ENCODE measurements at places on chromosomes 4 and X.

DNA sequence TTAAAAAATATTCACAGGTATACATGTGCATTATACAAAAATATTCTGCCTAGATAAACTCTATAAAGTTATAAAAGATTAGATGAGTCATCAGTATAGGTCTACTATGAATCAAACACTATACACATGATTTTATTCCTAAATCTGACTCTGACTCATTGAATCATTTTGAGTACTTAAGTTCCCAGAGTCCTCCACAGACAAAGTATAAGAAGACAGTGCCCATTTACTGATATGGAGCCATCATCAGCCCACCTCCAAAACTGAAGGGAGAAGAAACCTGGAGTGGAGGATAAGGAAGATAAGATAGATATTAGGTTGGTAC lies 28.7 kb upstream of the ANTXR2 start:
- no peak for DNase-seq

GRCh38 chrX:44996277-44996676 lies 123.3 kb downstream of the KDM6A start:
- DNase-seq: no peak

GRCh38 chrX:55716937-55717336 lies 612 bp upstream of the RRAGB start:
- no peak for DNase-seq

GRCh38 chr4:2788532-2789103 lies 4.3 kb upstream of the SH3BP2 start:
- no peak for DNase-seq

GRCh38 chrX:153794897-153795816 lies 689 bp downstream of the SSR4 start:
- DNase-seq: no peak

- DNase-seq: no peak
These were observed 5.7 kb downstream of the CITED1 start for GRCh38 chrX:72299891-72300630.

DNA sequence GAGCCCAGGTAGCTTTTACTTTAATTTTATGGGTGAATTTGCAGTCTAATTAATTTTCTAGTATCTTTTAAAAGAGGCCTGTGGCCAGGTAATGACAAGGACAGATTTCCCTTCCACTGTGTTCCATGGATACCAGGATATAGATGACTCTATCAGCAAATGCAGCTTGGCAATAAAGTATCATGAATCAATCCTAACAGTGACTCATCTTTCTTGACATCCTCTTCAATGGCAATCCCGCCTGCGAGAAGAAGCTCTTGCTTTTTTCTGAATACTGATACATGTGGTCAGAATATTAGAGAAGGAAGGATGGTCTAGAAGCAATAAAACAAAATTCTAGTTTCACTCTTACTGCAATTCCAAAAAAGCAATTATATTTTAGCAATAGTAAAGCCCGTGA lies 267.8 kb downstream of the DTHD1 start:
- DNase-seq: no peak

- DNase-seq: no peak
These were observed 28.8 kb upstream of the SETD7 start for GRCh38 chr4:139584784-139585183.

- no peak for DNase-seq
These were observed 65.1 kb downstream of the CASK start for GRCh38 chrX:41858161-41858775.

- no peak for DNase-seq
These were observed 11.3 kb downstream of the PPA2 start for GRCh38 chr4:105462576-105462975.

DNA sequence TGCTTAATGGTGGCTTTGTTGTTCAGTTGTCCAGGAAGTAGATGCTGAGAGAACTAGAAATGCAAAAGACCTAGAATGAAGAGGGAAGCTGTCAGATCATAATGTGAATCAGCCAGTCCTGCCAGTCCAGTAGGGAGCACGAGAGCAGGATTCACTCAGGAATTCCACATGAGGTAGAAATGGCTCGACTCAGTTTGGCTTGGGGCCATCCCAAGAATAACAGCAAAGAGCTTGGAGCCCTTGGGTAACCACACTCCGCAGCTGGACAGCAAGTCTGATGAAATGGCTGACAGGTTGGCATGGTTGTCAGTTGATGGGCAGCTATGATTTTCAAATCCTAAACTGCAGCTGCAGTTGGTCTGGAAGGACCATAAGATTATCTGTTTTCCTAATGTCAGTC lies 44.5 kb upstream of the WDR1 start:
- DNase-seq: no peak

- no peak for DNase-seq
These were observed 230.5 kb downstream of the IDS start for GRCh38 chrX:149274516-149275105.

- no peak for DNase-seq
These were observed 11.5 kb upstream of the CHST7 start for GRCh38 chrX:46561824-46562657.

DNA sequence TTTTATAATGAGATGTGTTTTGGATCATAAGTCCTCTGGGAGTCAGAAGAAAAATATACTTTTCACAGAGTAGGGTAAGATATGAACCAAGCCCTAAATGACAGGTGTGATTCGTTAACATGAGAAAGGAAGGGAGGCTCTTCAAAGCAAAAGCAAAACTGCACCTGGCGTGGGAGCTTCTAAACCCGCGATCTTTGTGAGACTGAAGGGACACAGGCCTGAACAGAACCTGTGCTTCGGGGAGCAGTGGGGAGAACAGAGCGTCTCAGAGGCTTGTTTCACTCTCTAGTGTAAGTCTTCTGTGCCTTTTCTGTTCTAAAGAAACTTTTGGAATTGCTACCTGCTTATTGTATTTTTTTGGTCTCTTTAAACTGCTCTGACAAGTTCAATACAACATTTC lies 30.2 kb upstream of the CYP4V2 start:
- DNase-seq: no peak

DNA sequence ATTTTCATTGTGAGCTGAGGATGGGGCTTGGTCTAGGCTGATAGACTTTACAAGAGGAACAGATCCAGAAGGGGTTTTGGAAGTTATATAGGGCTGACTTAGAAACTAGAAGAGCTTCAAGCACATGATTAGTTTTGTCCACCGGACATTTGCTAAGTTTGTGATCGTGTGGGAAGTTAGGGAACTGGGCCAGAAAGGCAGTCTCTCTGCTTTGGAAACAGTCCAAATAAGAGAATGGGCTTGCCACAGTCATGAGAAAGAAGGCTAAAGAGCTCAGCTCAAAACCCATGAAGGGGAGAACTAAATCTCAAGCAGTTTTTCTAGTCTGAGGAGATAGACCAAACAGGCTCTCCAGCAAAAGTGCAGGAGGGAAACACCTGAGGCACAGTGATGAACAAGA lies 67.8 kb downstream of the ZNF674 start:
- DNase-seq: no peak

- DNase-seq: no peak
These were observed 557 bp upstream of the USP38 start for GRCh38 chr4:143184217-143184502.
